ENCODE measurements at places on chromosomes 11 and 22.

DNA sequence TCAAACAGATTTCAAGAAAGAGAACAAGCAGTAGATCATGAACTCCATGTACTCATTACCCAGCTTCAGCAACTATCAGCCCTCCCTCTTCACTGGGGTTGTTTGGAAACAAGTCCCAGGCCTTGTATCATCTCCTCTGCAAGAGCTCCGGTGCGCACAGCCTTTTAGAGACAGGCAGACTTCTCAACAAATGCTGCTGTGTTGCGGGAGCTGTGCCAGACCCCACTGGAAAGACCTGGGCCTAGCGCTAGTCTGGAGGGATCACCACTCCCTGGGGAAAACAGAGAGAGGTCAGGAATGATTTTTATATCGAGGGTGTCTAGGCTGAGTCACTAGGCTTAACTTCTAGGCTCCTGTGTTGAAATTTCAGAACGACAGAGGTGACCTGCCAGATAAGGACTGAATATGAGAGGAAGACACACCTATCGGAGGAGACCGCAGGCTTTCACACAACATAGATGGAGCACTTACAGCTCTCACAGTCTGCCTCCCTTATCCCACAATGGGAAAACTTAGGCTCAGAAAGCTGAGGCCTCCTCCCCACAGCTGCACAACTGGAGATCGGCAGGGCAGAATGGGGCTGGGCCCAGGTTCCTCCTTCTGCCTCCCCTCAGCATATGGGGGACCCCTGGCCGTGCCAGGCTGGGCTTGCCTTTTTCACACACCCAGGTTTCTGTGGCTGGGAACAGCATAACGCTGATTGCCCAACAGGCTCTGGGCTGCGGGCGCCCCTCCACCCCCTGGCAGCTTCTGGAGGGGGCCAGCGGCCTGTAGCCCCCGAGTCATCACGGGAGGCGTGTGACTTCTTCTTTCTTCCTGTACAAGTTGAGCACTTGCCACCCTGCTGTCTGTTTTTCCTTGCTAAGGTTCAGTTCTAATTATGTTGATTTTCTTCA is 86.0 kb downstream of the PKNOX2 start:
- no peak for DNase-seq

DNA sequence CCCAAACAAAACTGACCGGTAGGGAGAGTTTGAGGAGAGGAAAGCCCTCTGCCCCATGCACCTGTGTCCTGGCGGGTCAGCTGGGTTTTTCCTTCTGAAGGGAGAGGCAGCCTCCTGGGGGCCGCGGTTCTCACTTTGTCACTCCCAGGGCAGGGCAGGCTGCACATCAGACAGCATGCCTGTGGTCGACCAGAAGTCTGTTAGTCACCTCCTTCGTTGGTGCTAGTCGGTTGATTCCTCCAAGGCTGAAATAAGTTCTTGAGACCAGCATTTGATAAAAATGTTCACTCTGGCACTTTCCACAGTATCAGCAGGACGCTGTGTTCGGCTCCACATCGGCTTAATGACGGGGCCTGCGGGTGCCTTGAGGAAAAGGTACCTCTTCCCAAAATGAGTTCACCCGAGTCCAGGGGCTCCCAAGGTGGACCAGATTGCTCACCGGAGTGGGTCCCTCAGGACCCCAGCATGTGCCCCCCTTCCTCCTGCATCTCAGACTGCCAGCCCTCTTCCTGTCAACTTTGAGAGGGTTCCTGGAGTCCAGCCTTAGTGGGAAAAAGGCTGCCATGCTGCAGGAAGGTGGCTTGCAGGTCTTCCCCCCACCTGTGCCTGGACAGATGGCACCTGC is 373.7 kb upstream of the B3GAT1 start:
- no peak for DNase-seq

GRCh38 chr11:125270711-125271110 is 106.2 kb downstream of the PKNOX2 start:
- no peak for DNase-seq

DNA sequence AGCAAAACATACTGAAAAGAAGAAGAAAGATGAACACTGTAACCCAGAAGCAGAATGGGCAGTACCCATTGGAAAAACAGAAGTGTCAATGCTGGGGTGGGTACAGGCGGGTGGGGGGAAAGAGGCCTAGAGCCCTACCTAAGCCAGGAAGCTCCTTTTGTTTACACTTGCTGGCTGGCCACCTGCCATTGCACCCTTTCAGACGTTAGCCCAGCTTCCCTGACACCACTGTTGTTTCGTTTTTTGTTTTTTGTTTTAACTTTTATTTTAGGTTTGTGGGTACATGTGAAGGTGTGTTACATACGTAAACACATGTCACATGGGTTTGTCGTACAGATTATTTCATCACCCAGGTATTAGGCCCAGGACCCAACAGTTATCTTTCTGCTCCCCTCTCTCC is 55.4 kb downstream of the PLEKHA7 start:
- no peak for DNase-seq

DNA sequence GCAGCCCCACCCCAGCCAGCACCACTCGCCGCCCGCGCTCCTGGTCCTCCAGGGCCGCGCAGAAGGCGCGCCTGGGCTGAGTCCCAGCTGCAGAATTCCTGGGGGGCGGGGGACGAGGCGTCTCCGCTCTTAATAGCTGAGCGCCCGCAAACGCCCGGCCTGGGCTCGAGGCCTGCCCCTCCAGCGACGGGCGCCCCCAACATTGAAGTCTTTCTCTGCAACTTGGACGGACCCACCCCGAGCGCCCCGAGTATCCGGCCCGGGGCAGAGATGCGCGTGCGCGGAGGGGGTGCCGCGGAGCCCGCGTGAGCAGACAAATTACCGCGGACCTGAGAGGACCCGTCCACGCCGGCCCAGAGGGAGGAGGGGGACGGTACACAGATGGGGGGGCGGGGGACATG is 6.7 kb upstream of the SYT7 start:
- no peak for DNase-seq

- DNase-seq = no peak
These were observed 15.1 kb downstream of the ST14 start for GRCh38 chr11:130174642-130175041.
